ENCODE measurements at places on chromosomes 6 and 20. TPM values are rescaled to one million over a fixed set of nuclear protein-coding genes. Genes with fewer than 3 reads are reported as not detected.

DNA sequence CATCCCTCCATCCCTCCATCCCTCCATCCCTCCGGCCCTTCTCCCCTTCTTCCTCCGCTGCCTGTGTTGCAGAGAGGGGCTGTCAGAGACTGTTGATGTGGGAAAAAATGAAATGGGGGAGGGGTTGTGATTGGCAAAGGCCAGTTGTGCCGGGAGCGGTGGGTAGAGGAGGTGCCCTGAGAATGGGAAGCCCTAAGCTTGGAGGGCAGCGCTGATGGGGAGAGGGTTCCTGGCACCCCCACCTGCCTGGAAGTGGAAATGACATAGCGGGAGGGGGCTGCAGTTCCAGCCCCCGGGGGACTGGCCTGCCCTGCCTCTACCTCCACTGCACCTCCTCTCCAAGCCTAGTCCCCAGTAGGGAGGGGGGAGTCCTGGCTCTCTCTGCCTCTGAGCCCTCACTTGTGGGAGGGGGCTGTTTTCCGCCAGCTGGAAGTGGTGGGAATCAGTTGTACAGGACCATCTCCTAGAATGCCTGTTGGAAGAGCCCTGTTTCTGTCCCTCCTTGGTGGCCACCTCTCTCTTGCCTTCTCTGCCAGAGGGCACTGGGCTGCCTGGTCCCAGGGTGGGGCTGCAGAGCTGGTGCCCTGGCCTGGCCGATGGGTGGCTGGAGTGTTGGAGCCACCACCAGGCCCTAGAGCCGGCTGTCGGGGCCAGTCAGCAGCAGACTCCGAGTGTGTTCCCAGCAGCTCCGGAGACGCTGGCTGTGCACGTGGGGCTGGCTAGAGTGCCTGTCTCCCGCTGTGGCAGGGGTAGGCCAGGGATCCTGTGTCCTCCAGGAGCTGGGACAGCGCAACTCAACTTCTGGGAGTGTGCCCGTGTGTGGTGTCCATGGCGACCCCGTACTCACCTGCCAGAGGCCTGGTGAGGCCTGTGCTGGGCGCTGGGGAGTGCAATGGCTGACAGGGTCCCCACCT lies 1.5 kb downstream of the DLGAP4 start:
- DNase-seq, result no peak

GRCh38 chr6:151826517-151827142 lies 19.1 kb downstream of the ESR1 start:
- DNase-seq, result no peak

ZDHHC14 gene
- total RNA-seq, result 10.0 TPM

MUCL3 gene
- not detected for total RNA-seq

GRCh38 chr20:25510721-25511120 lies 74.6 kb downstream of the NINL start:
- no peak for DNase-seq

ZNF133 gene
- total RNA-seq, result 7.4 TPM

DNA sequence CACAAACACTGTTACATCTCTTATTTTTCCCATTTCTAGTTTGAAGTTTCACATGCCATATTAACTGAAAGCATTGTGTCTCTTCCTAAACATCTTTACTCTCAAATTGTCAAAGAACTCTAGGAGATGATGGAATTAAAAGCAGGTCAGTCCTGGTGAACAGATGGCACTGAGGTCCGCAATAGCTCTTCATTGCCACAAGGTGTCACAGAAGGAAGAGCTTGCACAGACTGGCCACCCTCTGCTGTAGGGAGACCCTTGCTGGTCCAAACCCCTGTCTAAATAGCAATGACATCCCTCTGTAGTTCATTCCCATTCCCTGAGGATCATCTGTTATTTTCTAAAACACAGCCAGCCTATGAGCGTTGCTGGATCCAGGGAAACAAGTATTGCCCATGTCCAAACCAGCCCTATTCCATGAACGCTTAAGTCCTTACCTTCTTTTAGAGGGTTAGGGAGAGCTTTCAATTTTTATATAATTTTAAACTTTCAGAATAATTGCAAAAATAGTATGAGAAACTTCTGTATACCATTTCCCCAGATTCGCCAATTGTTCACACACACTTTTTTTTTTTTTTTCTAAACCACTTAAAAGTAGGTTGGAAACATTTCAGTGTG lies 10.1 kb upstream of the HDAC2 start:
- no peak for DNase-seq

ZBTB9 gene
- total RNA-seq, result 4.9 TPM

DNA sequence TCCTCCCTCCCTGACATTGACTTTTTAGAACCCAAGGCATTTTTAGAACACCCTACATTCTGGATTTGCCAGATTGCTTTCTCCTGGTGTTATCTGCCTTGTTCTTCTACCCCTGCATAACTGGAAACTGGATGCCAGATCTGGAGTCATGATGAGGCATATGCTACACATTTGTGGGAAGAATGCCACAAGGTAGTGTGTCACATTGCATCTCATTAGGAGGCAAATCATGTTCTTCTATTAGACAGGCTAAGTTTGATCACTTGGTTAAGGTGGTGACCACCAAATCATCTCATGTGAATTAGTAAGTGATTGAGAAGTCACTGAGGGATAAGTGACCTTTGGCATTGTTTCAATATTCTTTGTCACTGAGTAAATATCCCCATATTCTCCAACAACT lies 12.9 kb upstream of the NKX2-2 start:
- DNase-seq, result no peak

OXT gene
- not detected for total RNA-seq

SPDEF gene
- total RNA-seq, result 0.11 TPM

DNA sequence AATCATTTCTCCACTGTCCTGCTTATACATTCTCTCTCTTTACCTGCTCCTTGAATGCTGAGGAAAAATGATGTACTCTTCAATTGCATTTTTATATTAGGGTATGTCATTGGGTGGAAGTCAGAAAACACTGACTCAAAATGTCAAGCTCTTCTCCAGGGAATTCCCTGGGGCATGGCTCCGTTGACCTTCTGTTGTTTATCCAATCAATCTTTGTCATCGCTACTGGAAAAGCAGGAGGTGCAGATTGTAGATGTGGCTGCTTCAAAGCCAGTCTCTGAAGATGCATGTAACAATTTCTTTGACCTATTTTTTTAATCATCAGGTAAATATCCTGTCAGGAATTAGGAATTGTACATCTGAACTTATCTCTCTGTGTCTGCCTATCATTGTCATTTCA lies 63.9 kb upstream of the TENT5A start:
- DNase-seq, result no peak

SLPI gene
- total RNA-seq, result 1.8 TPM

CDH26 gene
- total RNA-seq, result 1.3 TPM

DNA sequence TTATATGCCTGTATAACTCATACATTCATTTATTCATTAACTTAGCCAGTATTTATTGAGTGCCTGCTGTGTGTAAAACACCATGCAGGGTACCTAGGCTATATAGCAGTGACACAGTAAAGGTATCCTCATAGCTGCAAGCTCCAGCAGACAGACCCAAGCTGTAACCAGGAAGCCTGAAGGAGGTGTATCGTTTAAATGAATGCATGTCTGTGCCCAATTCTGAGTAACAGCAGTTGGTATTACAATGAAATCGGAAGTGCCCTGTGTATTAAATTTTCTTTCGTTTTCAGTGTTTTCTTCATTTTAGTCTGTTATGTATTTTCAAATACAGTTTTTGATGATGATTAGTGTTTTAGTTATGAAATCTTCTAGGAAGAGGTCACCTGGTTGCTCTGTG lies 485.8 kb upstream of the SOX4 start:
- no peak for DNase-seq

- no peak for DNase-seq
Observed at GRCh38 chr20:46938434-46938833, 43.8 kb downstream of the EYA2 start.

DNA sequence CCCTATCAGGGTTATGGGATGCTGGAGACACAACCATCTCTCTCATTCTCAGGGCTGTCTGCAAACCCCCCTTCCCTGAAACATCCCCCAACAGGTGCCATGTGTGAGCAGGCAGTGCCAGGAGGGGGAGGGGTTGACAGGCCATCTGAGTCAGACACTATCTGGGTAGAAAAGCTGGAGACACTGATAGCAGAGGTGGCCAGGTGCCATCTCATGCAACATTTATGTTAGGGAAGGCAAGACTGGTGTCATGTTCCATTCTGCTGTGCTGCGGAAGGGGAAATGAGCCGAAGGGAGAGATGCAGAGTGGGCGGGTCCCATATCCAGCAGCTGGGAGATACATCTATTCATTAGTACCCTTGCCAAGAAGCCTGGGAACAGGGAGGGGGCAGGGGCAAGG lies 3.5 kb downstream of the LHFPL5 start:
- DNase-seq, result no peak

ADGRF4 gene
- total RNA-seq, result not detected

NMBR gene
- total RNA-seq, result not detected

LGSN gene
- not detected for total RNA-seq

DNA sequence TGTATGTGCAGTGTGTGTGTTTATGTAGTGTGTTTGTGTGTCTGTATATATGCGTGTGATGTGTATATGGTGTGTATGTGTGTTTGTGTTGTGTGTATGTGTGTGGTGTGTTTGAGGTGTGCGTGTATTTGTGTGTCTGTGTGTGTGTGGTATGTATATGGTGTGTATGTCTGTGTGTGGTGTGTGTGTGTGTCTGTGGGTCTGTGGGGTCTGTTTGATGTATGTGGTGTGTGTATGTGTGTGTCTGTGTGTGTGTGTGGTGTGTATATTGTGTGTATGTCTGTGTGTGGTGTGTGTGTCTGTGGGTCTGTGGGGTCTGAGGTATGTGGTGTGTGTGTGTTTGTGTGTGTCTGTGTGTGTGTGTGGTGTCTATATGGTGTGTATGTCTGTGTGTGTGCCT lies 10.8 kb upstream of the MYT1 start:
- DNase-seq, result no peak

- no peak for DNase-seq
Observed at GRCh38 chr20:47241345-47241781, 115.1 kb downstream of the ZMYND8 start.

Measured in left ventricle myocardium inferior (tissue), 1 donor.